NCI-H2081 (cell line): ENCODE measurements at places on chromosomes 7 and 10.
A peak's percentile ranks its signal among the peaks of the same experiment; 100 is the strongest.

- no peak for DNase-seq
Observed at GRCh38 chr7:69411018-69411417, 187.3 kb upstream of the AUTS2 start.

DNA sequence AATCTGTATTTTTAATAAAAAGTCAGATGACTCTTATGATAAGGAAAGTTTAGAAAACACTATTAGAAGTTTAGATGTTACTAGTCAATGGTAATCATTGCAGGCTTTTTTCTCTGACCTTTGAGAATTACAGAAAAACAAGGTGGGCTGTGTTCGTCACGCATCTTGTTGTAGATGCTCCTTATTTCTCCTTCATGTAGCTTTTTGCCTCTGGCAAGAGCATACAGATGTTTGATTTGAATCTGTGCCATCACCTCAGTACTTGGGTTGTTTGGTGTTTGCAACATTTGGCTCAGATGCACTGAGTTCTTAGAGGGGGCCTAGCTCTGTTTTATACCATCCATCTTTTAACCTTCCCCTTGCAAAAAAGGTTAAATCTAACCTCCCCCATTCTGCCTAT, 11.5 kb downstream of the TAS2R16 start:
- no peak for DNase-seq

GRCh38 chr7:105133986-105134655, 120.1 kb downstream of the KMT2E start:
- no peak for DNase-seq

DNA sequence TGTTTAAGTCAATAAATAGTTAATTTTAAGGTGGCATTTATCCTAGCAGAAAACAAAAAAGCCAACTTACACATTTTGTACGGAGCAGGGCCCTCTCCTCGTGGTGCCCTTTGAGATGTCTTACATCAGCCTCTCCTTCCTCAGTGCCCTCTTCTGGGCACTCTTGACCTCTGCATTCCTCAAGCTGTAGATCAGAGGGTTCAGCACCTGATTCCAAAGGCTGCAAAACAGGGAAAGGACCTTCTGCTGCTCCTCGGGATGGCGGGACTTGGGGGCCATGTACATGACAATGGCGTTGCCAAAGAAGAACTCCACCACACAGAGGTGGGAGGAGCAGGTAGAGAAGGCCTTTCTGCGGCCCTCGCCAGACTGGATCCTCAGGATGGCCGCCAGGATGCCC, 4.6 kb upstream of the OR2A14 start:
- no peak for DNase-seq

GRCh38 chr10:61623161-61623560, 39.6 kb upstream of the CABCOCO1 start:
- DNase-seq: peak; percentile 1
